NCI-H69 (cell line): ENCODE measurements at places on chromosomes 5 and 9.
A peak's percentile ranks its signal among the peaks of the same experiment; 100 is the strongest.

GRCh38 chr9:68552700-68553476 is 12.2 kb upstream of the TMEM252 start:
- no peak for DNase-seq

GRCh38 chr5:22076586-22076985 is 776.6 kb downstream of the CDH12 start:
- no peak for DNase-seq

GRCh38 chr5:125043781-125044391 is 297.4 kb upstream of the ZNF608 start:
- peak; percentile 99 for DNase-seq

- DNase-seq: peak; percentile 82
These were observed 725 bp upstream of the OR13C2 start for GRCh38 chr9:104606152-104606551.

DNA sequence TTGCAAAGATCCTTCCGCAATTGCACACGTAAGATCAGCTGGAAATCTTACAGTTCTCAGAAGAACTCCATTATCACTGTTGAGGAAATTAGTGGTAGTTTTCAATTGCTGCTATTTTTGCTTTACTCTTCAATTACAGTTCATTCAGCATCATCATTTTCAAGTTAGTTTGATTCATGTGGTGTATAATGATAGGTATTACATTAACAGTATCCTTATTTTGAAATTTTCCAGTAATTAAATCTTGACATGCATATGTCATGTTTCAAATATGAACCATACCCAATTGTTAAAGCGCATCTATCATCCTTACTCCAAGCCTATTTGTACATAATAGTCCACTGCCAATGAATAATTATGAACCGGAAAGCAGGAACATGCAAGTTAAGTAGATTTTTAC is 60.3 kb downstream of the NR6A1 start:
- DNase-seq: peak; percentile 53

- DNase-seq: peak; percentile 51
These were observed 802.2 kb downstream of the CDH12 start for GRCh38 chr5:22050931-22051330.

- DNase-seq: peak; percentile 17
These were observed 323.5 kb upstream of the SLC24A2 start for GRCh38 chr9:20112205-20112783.

DNA sequence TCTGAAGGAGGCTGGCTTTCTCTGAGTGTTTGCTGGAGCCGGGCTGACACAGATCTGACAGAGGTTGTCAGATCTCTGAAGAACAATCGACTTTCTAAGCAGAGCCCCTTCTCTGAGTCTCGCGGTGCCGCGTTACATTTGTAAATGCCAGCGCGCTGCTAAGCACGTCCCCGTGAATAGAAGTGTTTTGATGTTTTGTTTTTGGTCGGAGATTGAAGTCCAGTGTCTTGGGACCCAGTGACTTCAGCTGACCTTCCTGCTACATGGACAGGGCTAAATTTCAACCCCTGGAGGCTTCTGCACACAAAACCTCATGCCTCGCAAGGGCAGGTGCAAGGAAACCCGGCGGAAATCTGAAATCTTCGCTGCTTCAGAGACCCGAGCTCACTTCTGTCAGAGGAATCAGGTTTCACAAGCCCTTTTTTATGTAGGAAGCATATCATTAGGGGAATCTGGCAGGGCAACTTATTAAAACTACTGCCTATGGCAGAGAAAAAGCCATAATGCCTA is 27.2 kb downstream of the NEUROG1 start:
- peak; percentile 78 for DNase-seq

- DNase-seq: no peak
These were observed 39.7 kb upstream of the TNFAIP8 start for GRCh38 chr5:119316086-119316485.

- no peak for DNase-seq
These were observed 121.6 kb upstream of the LIFR start for GRCh38 chr5:38678076-38678475.

- DNase-seq: peak; percentile 88
These were observed 2.3 kb downstream of the P4HA2 start for GRCh38 chr5:132225165-132226032.

- no peak for DNase-seq
These were observed 44.8 kb upstream of the C9orf72 start for GRCh38 chr9:27618066-27618465.

DNA sequence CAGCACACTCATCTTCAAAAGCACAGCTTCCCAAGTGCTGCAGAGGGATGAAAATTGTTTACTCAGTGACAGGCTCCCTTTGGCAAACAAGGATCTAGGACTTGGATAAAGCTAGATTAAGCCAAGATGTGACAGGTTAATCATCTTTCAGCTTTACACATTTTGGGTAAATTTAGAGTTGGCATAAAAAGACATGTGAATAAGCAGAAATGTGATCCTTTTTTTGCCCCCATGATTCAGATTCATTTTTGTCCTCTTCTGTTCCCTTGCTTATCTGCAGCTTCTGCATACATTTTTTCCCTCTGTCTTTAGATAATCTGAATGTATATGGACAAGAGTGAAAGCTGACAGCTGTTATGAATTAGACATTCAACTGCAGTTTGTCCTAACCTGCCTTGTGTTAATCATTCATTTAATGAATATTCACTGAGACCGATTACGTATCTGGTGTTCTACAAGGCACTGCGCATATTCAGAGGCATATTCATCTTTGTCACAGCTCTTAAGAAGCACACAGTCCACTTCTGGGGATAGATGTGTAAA is 19.6 kb downstream of the ADAMTSL1 start:
- DNase-seq: peak; percentile 77

GRCh38 chr9:96203867-96204501 is 98.0 kb downstream of the HSD17B3 start:
- DNase-seq: peak; percentile 44

- DNase-seq: no peak
These were observed 135.2 kb downstream of the AOPEP start for GRCh38 chr9:94861589-94862272.

GRCh38 chr9:75448281-75448680 is 360.0 kb downstream of the OSTF1 start:
- DNase-seq: no peak

DNA sequence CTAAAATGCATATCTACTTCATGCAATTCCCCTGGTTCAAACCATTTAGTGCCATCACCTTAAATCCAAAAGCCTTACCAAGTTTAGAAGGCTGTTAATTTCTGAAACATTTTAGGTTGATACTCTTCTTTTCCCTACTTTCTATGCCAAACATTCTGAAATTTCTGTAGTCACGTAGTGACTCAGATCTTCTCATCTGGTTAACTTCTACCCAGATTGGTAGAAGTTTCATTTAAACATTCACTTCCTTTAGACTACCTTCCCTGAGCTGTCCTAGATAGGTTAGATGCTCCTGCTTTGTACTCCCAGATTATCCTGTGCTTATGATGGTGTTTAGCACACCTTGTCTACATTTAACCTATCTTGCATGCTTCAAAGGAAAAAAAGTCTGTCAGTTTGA is 9.9 kb downstream of the RAD50 start:
- DNase-seq: no peak

DNA sequence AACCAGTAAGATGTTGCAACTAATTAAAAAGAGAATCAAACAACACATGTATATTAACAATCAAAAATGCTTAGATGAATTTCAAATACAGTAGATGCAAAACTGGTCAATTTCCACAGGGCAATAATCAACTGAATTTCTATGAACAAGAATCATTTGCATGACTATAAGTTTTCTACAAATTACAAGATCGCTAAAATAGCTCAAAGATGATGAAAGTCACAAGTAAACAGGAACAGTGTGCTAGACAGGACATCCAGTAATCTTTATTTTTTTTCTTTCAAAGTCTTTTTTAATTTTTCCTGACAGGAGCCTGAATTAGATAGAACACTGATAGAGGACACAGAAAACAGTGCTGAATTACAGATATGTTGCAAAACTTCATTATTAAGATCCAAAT is 608.2 kb upstream of the DAB2 start:
- no peak for DNase-seq

DNA sequence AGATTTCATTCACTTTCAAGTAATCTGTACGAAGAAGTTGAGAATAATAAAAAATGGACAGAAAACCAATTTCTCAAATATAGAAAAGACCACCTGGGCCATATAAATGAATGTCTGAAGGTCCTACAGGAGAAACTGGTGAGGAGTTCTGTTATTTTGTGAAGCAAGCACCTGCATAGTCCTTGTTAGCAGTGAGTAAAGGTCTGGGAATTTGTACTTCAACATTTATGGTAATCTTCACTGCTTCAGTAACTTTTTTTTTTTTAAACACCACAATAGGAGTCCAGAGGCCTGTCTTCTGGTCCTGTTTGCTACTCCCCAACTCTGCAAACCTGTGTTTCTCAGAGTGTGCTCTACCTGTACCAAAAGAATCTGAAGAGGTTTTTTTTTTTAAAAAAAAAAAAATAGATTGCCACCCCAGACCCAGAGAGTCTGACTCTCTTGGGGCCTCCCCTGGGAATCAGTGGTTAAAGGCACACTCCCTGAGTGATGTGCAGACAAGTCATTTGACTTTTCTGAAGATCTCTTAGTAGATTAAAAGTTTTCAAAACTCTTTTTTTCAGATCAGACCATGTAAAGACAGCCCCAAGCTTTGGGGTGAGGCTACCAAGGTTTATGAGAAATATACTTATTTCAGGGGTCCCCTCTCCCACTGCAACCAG is 55.5 kb downstream of the FAM81B start:
- DNase-seq: no peak

DNA sequence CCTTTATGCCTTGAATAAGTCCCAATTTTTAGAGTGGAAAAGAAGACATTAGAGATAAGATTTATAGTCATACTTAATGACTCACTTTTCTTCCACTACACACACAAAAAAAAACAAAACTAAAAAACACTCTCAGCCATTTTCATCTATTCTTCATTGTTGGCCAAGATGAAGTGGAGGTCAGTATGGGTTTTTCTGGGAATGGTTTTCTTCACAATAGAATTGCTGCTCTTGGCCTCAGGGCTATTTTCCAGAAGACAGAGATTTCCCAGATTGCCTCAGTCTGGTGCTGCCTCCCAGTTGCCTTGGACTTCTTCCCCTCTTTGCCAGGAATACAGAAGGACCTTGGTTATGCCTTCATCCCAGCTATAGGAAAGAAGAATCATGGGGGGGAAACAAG is 463.7 kb downstream of the TMEM232 start:
- no peak for DNase-seq

DNA sequence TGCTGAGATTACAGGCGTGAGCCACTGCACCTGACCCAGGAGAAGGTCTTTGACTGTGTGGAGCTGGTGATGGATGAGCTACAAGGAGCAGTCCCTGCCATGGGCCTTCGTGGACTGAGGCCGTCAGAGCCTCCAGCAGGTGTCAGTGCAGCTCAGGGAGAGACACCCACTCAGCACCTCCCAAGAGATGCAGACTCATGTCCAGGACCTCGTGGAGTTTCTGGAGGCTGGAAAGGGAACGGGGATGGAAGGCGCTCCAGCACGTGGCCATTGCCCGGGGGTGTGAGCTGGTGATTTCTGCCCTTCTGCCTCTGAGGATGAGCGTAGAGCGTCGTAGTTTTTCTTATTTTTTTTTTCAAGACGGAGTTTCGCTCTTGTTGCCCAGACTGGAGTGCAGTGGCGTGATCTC is 9.5 kb downstream of the TOR4A start:
- DNase-seq: peak; percentile 86

DNA sequence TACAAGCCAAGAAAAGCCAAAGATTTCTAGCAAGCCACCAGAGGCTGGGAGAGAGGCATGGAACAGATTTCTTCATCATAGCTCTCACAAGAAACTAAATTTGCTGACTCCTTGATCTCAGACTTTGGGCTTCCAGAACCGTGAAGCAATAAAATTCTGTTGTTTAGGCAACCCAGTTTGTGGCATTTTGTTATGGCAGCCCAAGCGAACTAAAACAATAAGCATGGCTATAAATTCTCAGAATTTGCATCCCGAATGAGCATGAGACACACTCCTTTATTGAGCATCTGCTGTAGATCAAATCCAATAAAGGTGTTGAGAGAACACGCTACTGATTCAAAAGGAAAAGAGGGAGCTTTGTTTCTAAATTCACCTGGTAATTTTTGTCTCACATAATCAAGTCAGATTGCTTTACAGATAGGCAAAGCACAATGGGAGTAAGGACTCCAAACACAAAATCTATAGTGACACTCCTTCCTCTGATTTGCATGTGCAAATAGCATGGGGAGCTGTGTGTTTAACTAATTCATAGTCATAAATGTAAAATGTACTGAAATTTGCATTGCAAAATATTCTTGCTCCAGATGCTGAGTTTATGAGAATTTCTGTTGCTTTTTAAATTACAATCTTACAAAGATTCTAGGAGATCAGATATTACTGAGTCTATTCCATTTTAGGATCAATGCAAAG is 308.7 kb downstream of the MED10 start:
- DNase-seq: no peak

DNA sequence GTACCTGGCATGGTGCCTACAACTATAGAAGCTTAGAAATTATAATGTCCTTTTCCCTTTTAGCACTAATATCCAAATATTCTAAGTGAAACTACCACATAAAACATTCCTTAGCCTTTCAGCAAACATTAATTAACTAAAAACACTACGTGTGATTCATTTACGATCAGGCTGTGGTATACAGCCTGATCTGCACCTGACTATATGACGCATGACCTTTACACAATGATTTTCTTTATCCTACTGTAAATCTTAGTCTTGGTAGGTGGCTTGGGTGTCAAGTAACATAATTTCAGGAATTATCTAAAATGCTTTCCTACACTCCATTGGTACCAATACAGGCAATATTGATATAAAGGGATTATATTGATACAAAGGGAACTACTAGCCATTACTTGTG is 686.7 kb downstream of the DTWD2 start:
- DNase-seq: peak; percentile 30

DNA sequence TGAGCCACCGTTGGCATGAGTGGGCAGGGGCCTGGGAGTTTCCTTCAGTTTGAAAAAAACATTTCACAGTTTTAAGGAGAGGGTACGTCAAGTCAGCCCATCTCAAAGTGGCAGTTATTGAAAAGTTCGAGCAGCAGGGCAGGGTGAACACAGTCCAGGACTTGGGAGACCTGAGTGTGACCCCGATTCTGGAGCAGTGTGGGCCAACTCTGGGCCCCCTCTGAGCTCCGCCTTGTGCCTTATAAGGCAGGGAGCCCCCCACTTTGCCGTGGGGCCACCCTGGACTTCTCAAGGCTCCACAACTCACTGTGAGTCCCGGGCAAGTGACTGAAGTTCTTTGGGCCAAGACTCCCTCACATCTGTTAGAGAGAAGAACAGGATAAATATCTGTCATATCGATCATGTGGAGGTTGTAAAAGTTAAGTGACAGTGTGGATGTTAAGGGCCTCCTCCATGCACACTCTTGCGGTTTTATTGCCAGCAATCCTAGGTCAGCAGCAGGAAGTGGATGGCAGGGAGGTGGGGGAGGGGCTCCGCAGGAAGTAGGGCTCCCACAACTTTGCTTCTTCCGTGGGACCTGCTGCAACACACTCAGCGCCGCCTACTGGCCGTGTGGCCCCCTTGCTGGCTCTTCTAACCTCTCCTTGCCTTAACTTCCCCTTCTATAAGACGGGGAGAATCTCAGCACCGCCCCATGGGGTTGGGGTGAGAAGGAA is 38.4 kb downstream of the HRH2 start:
- peak; percentile 63 for DNase-seq

GRCh38 chr9:78994471-78994870 is 577.3 kb upstream of the TLE4 start:
- DNase-seq: peak; percentile 66
